DMS79 (cell line): ENCODE measurements at places on chromosomes 7 and 10.

- DNase-seq = no peak
Observed at GRCh38 chr10:125795637-125796190, 20.1 kb upstream of the MMP21 start.

DNA sequence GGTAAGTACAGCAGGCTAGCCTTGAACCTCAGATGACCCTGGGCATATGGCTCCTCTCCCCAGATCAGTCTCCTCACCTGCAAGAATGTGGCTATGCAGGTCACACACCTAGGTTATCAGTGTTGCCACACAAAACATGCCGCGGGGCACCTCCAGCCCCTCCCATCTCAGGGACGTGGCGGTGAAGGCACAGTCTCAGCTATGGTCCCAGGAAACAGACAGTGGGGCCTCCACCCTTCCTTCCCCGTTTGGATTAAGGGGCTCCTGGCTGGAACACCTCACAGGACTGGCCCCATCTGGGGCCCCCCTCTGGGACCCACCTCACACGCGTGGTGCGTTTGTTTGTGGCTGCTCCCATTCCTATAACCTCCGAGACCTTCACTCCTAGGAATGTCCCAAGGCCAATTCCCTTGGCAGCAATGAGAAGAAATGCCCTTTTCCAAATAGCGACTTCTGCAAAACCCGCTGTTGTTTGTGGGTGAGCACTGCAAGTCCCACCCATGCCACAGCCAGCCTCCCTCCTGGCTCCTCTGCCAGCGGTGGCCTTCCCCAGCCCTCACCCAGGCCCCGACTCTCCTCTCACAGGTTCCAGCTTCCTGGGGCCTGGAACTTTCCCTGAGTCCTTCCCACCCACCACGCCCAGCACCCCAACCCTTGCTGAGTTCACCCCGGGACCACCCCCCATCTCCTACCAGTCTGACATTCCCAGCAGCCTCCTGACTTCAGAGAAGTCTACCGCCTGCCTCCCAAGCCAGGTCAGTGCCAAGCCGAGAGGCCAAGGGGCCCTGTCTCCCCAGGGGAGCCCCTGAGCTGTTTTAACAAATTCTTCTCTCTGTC is 17.1 kb downstream of the ZMIZ2 start:
- no peak for DNase-seq

- no peak for DNase-seq
Observed at GRCh38 chr7:106424476-106425016, 139.8 kb upstream of the NAMPT start.

- peak; percentile 55 for DNase-seq
Observed at GRCh38 chr7:77687747-77688144, 8.5 kb upstream of the RSBN1L start.

DNA sequence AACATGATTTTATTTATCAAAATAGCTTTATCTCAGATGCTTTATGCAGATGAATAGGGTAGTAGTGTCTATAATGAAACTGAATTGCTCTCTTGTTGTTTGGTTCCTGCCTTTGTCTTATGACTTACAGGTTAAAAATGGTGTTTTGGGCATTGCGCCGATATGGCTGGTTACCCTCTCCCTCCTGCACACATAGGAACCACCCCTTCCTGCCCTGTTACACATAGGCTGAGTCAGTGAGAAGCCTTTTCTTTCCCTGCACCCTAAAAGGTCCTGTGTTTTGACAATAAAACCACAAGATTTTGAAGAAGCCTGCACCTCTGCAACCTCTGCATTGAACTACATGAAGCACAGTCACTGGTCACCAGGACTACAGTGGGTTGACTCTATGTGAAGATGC is 655.8 kb upstream of the ANKRD30A start:
- no peak for DNase-seq

- no peak for DNase-seq
Observed at GRCh38 chr10:49654036-49654693, 25.3 kb upstream of the C10orf53 start.

- DNase-seq = no peak
Observed at GRCh38 chr7:11486271-11486670, 345.7 kb downstream of the THSD7A start.

DNA sequence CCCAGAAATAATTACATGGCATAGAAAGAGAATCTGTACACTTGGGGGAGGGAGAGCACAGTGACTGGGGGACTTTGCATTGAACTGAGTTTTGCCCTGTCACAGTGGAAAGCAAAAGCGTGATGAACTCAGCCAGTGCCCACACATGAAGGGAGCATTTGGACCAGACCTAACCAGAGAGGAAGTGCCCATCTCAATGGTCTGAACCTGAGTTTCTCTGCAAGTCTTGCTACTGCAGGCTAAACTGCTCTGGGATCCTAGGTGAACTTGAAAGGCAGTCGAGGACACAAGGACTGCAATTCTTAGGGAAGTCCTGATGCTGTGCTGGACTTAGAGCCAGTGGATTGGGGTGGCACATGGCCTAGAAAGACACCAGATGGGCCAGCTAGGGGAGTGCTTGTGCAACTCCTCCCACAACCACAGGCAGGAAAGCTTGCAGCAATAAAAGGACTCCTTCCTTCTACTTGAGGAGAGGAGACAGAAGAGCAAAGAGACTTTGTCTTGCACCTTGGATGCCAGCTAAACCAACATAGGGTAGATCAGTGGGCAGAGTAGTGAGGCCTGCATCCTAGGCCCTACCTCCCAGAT is 259.0 kb downstream of the GRM8 start:
- DNase-seq = no peak

DNA sequence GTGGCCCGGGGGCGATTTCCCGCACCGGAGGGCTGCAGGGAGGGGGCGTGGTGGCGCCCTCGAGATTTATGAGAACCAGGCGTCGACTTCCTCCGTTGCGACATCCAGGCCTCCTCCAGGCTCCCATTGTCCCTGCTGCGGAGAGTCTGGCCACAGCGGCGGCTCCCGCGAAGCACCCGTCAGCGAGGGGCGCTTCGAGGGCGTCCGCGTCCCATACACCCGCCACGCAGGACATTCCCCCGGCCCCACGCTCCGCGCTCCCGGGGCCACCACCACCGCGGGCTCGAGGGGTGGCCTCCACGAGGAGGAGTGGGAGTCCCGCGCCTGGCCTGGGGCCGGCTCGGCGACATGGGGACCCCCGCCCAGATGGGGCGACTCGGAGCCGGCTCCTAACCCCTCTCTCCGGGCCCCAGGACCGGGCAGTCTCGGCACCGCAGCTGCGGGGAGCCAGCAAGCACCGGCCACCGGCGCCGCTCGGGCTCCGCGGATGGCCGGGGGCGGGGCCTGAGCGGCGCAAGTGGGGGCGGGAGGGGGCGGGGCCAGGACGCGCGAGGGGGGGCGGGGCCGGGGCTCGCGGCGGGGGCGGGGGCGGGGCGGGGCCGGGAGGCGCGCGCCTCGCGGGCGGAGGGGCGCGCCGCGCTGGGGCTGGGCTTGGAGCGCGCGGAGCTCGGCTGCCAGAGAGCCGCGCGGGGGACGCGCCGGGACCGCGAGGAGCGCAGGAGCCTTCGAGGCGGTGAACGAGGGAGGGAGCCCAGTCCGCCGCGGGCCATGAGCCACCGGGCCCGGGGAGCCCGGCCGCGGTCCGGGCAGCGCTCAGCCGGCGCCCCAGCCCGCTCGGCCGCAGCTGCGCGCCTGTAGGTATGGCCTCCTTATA is at the start of gene SH2B2:
Gene SH2B2 (plus strand): TSS at position 632 of the 874 bp plus-strand sequence. CDS start 13,683 bp downstream, outside the sequence.
- peak; percentile 11 for DNase-seq

GRCh38 chr7:35463751-35464150 is 209.9 kb upstream of the TBX20 start:
- DNase-seq = no peak

DNA sequence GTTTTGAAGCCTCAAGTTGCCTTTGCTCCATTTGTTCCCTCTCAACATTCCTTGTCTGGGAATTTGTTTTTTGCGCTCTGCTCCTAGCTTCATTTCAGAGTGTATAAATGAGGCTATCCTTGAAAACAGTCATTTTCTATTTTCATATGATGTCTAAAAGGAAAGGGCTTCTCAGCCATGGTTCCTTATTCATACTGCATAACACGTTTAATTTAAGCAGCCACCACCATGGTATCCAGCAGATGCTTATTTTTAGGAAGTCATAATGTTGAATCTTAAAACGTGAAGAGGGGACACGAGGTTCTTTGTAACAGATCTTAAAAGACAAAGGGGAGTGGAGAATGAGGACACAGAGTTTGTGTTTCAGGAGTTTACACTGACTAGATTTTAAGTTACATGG is 14.5 kb downstream of the POU6F2 start:
- DNase-seq = no peak

GRCh38 chr7:138979226-138979979 is 1.8 kb downstream of the KIAA1549 start:
- DNase-seq = no peak

- DNase-seq = no peak
Observed at GRCh38 chr10:102645388-102645740, 1.1 kb downstream of the TRIM8 start.

DNA sequence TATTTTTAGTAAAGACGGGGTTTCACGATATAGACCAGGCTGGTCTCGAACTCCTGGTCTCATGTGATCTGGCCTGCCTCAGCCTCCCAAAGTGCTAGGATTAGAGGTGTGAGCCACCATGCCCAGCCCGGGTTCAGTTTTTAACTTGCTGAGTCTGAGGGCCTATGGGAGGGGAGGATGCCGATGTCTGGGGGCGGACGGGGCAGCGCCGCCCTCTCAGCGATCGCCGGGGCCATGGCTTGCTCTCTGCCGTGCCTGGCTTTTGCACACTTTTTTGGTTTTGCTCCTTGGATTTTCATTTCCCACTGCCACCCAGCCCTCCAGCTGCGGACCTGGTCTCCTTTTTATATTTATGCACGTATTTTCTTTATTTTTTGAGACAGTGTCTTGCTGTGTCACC is 15.2 kb upstream of the COL26A1 start:
- DNase-seq = no peak

- DNase-seq = no peak
Observed at GRCh38 chr10:67924136-67924535, 39.7 kb downstream of the SIRT1 start.

- DNase-seq = peak; percentile 44
Observed at GRCh38 chr7:80134536-80135308, at the start of gene GNAI1. GNAI1 (plus strand) TSS chr7:80134831; CDS start chr7:80135161, 330 bp downstream.

GRCh38 chr7:52197221-52197620 is 838.2 kb upstream of the POM121L12 start:
- DNase-seq = no peak

- no peak for DNase-seq
Observed at GRCh38 chr10:130041451-130042371, 68.9 kb downstream of the C10orf143 start.

DNA sequence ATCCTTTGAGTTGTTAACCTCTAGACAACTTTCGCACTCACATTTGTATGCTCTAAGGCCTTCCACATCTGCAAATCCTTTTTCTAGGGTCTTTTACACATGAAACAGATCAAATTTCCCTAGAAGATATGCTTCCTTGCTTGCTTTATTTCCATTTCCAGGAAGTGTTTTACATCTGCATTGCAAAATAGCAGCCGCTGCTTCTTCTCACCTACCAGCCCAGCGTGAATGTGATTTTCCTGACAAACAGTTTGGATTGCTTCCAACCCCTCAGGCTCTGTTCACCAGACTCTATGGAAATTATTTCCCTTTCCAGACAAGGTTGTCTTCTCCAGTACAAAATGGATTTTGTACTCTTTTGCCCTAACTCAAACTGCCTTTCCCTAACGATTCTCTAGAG is 50.9 kb upstream of the PAPSS2 start:
- no peak for DNase-seq
